Activated gamma-delta T cell treated with anti-CD3 and anti-CD28 coated beads, Interleukin-2, amount 50 U/mL, for 16 hours (primary cell): ENCODE measurements at places on chromosomes 12 and 14.

GRCh38 chr12:29071099-29071498 is 78.0 kb upstream of the FAR2 start:
- no peak for DNase-seq

GRCh38 chr14:50064993-50065392 is 51.4 kb downstream of the VCPKMT start:
- DNase-seq: no peak

- DNase-seq: no peak
Measured at GRCh38 chr12:91616416-91616815, 433.8 kb upstream of the DCN start.

GRCh38 chr14:37598747-37599506 is 3.5 kb downstream of the TTC6 start:
- DNase-seq: no peak

DNA sequence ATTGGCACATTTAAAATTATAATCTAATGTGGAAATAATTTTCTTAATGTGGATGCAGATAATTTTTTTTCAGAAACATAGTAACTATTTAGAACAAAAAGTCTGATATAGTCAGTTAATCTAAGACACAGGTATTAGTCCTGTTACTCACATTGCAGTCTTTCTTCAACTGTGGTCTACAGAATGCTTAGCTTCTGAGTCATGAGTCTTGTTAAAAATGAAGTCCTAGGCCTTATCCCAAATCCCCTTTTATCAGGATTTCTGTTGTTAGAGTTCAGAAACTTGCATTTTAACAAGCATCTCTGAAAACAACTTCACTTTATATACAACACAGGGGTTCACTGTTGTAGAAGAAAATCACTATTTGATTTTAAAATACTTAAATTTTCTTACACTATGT is 112.2 kb downstream of the SLC16A7 start:
- DNase-seq: no peak

DNA sequence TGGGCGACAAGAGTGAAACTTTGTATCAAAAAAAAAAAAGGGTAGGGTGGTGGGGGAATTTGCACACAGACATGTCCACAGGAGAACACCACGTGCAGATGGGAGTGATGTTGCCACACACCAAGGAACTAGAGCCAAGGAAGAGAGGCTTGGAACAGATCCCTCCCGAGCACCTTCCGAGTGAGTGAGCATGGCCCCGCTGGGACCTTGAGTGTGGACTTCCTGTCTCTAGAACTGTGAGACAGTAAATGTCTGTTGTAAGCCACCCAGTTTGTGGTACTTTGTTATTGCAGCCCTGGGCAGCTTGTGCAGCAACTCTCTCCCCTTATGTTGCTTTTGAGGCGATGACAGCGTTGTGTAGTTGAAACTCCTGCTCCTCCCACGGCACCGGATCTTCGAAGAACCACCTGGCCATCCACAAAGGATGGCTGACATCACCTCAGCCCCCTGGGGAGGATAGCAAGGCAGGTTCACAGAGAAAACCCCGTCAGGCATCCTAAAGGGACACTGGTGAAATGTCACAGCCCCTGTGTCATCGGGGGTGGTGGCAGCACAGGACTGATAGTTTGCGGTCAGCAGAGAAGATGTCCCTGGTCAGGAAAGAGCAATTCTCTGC is 54.7 kb upstream of the PLEKHG3 start:
- no peak for DNase-seq

GRCh38 chr14:95044463-95045105 is 112.7 kb downstream of the DICER1 start:
- no peak for DNase-seq

GRCh38 chr14:100149851-100150611 is 9.4 kb downstream of the DEGS2 start:
- no peak for DNase-seq

DNA sequence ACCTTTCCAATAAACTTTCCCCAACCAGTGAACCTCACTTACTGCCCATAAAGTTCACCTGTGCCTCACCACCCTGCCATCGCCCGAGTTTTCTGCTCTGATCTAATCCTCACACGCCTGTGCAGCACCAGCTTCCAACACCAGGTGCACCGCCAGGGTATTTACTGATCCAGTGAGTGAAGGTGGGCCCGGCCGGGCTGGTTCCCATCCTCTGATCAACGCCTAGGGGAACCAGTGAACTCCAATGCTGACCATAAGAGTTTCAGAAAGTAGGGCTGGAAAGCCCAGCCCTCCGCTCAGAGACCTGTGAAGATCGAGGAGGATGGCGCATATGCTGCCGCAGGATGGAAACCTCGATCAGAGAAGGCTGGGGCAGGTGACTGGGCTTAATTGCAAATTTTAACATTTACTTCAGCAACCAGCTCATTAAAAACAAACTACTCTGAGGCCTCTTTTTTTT is 685 bp upstream of the MYL6B start:
- DNase-seq: peak; percentile 46

- DNase-seq: no peak
Measured at GRCh38 chr14:90419200-90419599, 22.4 kb downstream of the CALM1 start.

- DNase-seq: no peak
Measured at GRCh38 chr14:102182190-102182589, 42.5 kb downstream of the WDR20 start.

DNA sequence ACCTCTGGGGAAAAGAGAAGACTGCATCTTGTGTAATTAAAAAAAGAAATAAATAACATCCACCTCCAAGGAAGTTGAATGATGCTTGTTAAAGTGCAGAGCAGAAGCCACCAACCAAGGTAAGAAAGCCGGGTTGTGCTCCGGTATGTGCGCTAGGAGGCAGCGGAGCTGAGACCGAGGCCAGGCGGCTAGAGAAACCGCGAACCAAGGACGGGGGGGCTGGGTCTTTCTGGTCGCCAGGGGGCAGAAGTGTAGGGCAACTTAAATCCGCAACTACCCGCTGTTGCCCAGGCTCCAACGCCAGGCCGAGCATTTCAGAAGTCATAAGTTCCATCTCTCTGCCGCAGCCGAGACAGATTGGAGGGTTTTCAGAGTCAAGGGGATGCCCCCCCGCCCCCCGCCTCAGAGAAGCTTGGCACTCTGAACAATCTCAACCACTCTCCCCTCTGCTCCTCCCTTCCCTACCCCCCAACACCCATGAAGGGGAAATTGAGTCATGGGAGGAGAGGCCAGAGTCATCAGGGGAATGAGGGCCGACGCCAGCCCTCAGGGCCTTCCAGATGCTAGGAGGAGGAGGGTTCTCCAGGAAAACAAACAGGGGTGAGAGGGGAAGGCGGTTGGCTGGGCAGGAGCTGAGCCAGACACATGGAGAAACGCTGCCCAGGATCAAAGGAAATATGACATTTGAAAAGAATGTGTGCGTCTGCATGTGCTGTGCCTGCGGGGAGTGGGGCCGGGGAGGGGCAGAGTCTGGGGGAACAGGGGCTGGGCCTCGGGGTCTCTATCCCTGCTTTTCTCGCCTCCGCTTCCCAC is 2.2 kb upstream of the NFATC4 start:
- peak; percentile 42 for DNase-seq

DNA sequence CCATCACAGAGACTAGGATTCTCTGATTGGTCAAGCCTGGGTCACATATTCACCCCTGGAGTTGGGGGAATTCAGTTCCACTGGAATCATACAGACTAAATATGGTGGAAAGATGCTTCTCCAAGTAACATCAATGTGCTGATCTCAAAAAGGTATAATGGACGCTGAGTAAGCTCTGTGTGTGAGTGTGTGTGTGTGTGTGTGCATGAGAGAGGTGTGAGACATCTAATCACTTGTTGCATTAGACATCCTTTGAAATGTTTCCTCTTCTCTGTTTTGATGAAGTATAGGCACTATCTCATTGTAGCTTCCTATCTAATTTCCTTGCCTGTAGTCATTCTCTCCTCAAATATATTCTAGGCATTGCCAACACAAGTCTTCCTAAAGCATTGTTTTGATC is 5.0 kb upstream of the RAB3IP start:
- no peak for DNase-seq

GRCh38 chr12:106046301-106046846 is 92.4 kb downstream of the NUAK1 start:
- DNase-seq: no peak

DNA sequence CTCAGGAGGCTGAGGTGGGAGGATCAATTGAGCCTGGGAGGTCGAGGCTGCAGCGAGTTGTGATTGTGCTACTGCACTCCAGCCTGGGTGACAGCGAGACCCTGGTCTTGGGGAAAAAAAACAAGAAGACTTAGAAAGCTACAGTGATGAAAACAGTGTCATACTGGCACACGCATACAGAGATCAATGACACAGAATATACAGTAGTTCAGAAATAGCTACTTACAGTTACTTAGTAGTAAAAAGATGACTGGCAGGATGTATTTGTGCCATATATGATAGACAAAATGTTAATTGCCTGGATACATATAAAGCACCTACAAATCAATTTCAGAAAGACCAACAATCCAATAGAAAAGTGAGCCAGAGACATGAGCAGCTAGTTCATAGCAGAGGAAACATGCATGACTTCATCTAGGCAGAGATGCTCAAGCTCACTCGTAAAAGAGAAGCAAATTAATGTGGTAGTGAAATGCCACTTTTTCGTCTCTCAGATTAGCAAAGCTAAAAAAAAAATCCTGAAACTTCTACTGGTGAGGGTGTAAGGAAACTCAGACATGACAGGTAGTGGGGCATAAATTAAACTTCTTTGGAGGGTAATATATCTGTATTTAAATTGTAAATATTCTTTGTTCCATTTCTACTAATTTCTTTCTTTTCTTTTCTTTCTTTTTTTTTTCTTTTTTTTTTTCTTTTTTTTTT is 2.5 kb upstream of the ALDH2 start:
- no peak for DNase-seq

- no peak for DNase-seq
Measured at GRCh38 chr12:22893878-22894277, 268.9 kb downstream of the ETNK1 start.

GRCh38 chr14:105064001-105064400 is 1.2 kb downstream of the GPR132 start:
- no peak for DNase-seq

DNA sequence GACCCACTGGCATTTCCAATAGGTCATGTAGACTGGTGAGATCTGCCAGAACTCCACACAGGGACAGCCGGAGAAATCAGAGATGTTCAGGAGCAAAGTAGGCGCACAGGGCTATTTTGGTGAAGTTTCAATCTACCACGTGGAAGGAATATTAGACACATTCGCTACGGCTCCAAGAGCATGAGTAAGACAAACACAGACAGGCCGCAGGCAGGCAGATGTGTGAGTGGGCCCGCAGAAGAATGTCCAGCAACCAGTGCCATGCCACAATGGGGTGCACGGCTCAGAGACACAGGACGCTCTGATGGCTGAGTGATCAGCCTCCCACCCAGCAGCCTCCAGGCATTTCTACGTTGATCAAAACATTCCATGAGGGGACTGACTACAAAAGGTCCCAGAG is 10.4 kb downstream of the SLC15A4 start:
- DNase-seq: no peak

DNA sequence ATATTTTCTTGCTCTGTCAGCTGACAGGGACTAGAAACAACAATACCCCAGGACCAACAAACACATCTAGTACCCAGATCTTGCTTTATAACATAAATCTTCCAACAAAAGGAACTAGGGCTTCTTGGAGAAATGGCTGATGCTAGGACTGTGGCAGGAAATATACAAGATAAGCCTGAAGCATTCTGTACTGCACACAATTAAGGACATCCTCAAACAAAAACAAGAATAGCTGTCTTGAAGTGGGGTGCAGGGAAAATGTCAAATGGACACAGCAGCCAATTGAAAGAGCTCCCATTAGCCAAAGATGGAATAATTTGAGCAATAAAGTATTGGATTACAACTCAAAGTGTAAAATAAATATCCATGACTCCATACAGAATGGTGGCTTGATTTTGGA is 50.0 kb downstream of the LGMN start:
- no peak for DNase-seq

DNA sequence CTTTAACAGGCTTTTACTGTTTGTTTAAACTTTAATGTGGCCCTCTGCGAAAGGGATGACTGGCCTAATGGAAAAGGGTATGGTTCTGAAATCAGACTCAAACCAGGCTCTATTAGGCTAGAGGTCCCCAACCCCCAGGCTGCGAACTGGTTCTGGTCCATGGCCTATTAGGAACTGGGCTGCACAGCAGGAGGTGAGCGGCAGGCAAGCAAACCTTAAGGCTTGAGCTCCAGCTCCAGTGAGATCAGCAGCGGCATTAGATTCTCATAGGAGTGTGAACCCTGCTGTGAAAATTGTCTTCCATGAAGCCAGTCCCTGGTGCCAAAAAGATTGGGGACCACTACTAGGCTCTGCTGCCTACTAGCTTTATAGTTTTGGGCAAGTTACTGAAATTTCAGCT is 11.1 kb downstream of the GALNT4 start:
- no peak for DNase-seq

DNA sequence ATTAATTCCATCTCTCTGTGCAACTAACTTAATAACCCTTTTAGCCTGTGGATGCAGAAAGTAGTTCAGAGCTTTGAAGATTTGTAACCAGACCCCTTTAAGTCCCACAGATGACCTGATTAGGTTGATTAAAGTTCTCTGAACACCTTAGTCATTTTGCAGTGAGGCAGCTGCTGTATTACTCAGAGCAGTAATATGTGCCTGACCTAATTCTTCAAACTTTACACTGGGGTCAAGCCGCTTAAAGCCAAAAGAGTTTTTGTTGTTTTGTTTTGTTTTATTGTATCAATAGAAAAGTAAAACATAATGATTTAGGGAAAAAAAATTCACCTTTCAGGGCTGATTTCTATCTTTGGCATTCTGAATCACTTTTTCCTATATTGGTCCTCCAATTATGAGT is 78.6 kb upstream of the PLEKHG7 start:
- no peak for DNase-seq

DNA sequence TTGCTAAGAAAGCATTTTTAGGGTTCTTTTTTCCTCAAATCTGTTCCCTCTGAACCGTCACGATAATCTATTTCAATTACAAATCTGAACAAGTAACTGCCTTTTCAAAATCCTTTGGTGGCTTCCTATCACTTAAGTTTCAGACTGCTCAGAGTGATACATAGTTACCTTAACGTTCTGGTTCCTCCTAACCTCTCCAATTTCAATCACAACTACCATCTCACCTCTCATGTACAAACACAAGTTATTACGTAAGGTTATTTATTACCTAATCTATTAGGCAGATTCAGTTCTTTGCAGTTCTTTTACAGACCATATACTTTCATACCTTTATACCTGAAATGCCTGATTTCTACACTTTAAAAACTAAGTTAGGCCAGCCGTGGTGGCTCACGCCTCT is 12.1 kb downstream of the RNF212B start:
- DNase-seq: no peak

- no peak for DNase-seq
Measured at GRCh38 chr14:104478656-104479055, 100.9 kb upstream of the C14orf180 start.

DNA sequence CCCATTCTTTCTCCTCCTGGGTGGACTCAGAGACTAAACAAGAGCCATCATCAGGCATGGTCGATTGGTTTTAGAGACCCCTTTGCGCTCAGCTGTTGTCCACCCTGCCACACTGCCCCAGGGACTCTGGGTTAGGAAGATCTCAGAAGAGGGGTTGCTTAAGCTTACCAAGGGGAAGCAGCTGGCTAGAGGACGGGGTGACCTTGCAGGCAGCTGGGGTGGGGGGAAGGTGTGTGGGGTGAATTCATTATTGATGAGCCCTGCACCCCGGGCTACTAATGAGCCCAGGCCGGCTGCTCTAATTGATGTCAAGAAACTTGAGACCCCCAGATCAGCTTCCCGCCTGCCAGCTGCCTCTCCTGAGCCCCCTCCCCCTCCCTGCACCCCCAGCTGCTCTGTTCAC is 8.7 kb upstream of the ZNF385A start:
- DNase-seq: no peak
